A549 (cell line): ENCODE measurements at places on chromosomes 6 and 20.

GRCh38 chr20:46324379-46324778 is 16.1 kb upstream of the CDH22 start:
- no peak for DNase-seq

DNA sequence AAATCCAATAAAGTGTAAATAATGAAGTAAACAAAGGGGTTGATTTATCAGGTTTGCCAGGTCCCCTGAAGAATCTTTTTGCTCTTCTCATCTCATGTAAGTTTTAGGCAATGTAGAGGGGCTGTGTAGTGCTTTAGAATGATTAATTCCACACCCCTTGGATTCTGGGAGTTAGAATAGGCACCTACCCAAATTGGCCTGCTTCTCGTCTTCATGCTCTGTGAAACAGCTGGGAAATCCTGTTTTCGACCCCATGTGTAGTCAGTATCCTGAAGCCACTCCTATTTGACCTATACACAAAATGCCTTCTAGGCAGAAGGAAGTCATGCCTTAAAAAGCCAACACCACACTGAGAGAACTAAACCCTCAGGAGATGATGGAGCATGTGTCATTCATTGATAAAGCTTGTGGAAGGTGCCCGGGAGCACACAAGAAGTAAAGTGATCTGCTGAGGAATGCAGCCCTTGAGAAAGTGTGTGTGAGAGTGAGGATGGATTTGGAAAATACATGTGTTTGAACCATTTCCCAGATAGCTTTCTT is 170.9 kb downstream of the KLHL32 start:
- DNase-seq, result no peak

DNA sequence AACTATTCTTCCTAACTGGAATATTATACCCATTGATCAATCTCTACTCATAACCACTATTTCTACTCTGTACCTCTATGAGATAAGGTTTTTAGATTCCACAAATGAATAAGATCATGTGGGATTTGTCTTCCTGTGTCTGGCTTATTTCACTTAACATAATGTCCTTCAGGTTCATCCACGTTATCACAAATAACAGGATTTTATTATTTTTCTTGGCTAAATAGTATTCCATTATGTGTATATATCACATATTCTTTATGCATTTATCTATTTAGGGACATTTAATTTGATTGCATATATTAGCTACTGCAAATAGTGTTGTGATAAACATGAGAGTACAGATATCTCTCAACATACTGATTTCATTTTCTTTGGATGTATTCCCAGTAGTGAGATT is 823.0 kb upstream of the ADGRB3 start:
- DNase-seq, result no peak

DNA sequence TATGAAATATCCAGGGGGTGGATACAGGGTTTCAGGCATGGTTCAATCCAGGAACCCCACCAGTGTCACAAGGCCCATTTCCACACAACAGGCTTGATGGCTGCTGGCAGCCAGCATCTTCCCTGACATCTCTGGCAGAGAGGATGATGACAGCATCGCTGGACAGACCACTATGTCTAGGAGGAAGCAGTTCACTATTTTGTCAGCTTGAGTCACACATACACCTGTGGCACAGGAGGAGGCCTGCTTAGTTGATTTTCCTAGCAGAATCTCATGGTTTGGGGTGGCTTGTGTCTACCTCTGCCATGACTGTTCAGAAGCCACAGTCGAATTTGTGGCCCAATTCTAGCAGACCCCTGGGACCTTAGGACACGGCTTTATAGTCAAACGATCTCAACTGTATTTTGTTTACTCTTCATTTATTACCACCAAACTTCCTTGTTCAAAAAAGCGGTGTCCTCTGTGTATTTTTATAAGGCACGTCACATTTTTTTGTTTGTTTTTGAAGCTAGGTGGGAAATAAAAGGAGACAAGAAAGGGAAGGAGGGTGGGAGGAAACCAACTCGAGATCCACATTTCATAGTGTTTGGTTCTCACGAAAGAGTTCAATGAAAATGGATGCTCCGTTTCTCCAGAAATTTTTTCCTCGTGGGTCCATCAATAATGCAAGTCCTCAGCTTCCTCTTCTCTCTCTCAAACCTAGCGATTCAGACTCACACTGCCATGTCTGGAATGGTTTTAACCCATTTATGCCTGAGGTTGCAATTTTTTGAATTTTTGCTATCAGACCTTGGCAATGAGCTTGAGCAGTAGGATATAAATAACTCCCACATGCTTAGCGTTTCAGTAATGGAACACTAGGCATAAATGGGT is 94.4 kb downstream of the TOX2 start:
- DNase-seq, result no peak

DNA sequence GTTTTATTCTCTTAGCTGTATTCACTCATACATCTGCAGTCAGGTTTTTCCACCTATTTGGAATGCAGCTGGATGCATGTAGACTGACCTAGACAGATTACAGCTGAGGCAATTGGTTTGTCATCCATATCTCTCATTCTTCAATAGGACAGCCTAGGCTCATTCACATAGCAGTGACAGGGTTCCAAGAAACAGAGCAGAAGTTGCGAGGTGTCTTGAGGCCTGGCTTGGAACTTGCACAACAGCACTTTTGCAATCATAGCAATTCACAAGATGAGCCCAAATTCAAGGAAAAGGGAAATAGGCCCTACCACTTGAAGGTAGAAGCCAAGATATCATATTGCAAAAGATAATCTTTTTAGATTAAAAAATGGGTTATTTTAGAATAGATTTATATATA is 508.9 kb upstream of the JAG1 start:
- DNase-seq, result no peak

DNA sequence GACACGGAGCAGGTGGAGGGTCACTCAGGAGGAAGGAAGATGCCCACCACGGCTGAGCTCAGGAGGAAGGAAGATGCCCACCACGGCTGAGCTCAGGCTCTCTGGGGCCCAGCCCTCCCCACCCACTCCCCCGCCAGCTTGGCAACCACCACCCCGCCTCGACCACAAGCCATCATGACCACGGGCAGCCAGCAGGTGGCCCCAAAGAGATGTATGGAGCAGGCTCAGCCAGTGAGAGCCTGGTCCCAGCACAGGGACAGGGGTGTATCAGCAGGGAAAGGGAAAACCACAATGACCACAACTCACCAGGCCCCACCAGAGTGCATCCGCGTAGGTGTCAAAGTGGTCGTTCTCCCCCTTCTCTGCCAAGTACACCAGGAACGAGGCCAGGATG is 30.4 kb downstream of the KCNQ2 start:
- DNase-seq, result peak; percentile 55

GRCh38 chr6:161536224-161536630 is 262.4 kb upstream of the AGPAT4 start:
- DNase-seq, result no peak

DNA sequence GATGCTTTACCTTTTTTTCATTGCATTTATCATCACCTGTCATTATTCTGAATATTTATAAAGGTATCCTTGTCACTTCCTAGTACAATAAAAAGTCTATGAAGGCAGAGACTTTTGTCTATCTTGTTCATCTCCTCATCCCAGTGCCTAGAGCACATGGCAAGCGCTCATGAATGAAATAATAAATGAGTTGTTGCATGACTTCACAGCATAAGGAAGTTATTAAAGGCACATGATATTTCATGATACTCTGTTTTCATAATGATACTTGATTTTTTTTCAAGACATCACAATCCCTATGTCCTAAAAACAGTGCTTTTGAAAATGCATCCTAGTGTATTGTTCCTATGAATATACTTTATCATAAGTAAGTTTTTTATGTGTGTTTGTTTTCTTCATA is 310.6 kb upstream of the RSPO3 start:
- DNase-seq, result no peak
